ENCODE measurements at places on chromosomes 7 and 10.

DNA sequence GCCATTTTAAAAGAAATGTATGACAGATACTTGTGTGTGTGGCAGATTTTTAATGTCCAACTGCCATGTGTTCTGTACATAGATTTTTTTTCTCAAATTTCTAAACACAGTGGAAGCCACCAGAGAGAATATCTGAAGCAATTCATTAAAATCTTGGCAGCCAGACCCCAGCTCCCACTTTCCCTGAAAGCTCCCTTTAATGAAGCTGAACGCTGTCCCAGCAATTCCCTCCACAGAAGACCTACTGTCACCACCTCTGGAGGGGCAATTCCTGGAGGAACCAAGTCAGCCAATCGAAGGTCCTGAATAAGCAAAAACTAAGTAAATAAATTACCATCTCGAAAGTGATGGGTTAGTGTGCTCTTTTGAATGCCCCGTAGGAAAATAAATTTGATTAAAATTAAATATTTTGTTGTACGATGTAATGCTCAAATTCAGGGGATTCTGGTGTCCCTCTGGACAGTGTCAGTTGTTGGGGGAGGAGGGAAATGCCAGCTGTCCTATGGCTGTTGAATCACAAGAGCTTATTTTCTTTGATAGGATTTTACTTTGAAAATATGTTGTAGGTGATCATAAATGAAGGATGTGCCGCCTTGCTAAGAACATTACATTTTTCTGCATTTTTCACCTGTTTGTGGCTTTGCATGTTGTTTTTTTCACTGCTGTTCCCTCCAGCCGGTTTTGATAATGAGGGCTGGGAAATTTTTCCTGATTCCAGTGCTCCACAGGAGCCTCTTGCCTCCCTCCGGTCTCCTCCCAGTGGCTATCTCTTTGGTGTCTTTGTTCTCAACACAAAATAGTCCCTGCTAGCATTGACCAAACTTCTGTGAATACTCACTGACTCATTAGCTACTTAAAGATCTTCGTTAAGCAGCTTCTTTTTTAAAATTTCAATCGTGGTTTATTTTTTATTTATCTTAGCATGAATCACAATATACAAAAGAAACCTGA, 9.2 kb upstream of the GSAP start:
- no peak for DNase-seq

GRCh38 chr10:74012480-74012879, 14.6 kb downstream of the VCL start:
- DNase-seq: no peak

DNA sequence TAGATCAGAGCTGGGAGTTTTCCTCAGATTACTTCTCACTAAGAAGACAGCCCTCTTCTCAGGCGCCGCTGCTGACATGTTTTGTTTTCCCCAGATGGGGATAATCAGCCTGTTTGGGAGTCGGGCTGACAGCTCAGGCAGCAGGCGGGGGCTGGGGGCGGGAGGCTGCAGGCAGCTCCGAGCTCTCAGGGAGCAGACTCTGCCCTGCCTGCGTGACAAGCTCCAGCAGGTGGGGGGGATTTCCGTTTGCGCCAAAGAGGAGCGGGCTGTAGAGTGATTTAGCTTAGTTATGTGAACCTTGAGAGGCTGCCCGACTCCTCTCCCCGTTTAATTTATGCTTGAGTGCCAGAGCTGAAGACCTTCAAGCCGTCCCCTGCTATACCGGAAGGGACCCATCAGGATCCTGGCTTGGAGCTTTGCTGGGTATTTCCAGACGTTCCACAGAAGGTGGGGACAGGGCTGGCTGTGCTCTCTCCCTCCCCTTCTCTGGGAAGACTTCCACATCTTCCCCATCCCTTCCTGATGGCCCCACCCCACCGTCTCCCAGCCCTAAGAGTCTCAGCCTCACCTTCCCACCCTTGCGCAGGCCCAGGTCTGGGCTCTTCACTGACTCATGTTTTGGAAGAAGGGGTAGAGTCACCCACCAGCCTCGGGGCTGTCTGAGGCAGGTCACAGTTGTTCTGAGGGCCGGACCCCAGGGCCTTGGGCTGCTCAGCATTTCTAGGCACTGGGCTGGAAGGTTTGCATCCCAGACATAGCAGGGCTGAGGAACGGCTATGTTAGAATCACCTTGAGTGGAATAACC, 24.7 kb upstream of the ADCYAP1R1 start:
- no peak for DNase-seq

GRCh38 chr7:26880852-26881251, 16.5 kb upstream of the SKAP2 start:
- no peak for DNase-seq

- no peak for DNase-seq
Observed at GRCh38 chr7:75638594-75639070, 100.1 kb downstream of the HIP1 start.

GRCh38 chr7:221978-222715, 29.8 kb downstream of the FAM20C start:
- no peak for DNase-seq

- no peak for DNase-seq
Observed at GRCh38 chr10:106900016-106900652, 264.4 kb downstream of the SORCS1 start.

DNA sequence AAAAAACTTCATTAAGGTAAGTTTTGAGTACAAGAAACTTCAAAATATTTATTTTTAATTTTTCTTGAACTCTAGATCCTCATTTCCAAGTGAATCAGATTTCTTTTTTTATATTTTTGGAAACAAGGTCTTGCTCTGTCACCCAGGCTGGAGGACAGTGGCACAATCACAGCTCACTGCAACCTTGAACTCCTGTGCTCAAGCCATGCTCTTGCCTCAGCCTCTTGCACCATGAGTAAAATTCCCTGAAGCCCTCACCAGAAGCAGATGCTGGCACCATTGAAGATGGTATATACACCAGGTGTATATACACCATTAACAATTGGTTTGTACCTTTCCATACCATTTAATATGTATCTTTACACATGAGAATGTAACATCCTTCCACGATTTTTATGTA, 45.1 kb upstream of the ODAD2 start:
- no peak for DNase-seq

DNA sequence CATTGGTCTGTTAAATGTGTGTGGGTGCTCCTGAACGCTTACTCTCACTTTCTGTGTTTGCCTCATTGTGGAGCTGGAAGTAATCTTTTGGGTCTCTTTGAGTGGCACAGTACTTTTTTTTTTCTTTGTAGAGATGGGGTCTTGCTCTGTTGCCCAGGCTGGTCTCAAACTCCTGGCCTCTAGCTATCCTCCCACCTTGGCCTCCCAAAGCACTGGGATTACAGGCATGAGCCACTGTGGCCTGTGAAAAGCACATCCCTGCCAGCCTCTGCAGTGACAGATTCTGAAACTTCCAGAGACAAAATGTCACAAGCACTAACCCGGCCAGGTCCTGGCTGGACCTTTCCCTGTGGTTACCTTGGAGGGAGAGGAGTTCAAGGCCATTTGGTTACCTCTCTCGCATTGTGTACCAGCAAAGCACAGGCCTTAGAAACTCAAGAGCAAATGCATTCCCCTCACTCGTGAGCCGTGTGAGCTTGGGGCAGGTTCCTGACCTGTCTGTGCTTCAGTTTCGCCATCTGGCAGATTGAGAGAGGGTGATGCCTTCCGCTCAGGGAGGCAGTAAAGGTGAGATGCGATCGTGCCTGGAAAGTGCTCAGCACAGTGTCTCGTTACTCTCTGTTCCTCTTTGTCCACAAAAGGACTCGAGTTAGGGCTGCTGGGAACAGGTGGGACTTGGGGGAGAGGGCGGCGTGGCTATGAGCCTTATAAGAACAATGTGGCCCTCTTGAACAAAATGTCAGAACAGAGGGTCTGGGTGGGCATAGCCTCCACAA, 72.6 kb upstream of the SEPHS1 start:
- DNase-seq: no peak

GRCh38 chr10:58641708-58642107, 129.0 kb downstream of the BICC1 start:
- DNase-seq: no peak

DNA sequence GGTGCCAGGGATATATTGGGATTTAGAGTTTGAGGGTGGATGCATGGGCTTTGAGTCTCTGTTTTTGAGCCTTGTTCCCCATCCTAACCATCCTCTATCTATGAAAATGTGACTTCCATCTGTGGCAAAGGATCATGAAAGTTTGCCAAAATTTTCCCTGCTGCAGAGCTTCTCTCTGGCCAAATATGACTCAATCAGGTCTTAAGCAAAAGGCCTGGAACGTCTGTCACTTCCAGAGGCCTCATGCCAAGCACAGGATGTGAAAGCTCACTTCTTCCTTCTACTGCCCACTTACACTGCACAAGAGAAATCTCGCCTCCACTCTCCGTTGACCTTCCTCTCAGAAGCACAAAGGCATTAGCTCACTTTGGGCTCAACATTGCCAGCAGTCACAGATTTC, 696.9 kb upstream of the NRP1 start:
- DNase-seq: no peak

- DNase-seq: no peak
Observed at GRCh38 chr7:123484199-123484598, 50.2 kb downstream of the IQUB start.

DNA sequence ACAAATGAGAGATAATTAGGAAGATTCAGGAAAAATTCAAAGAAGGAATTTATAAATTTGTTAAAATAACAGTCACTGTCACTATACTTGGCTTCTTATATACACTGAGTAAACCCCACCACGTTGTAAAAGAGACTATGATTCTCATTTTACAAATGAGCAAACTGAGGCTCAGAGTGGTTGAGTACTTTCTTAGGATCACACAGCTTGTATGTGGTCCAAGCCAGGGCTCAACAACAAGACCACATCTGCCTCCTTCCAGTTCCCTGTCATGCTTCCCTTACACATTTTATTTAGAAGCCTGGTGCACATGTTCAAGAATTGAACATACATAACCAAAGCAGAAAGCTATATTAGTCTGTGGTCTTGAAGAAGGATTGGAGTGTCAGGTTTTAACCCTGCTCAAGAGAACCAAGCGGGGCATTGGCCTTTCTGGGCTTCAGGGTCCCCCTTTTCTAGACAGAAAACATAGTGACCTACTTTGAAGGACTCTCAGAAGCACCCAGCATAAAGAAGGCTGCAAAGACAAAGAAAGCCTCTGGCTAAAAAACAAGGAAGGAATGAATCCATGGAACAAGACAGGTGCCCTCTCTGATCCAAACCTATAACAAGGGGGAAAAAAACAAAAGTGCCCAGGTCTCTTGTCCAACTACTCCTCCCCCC, 846 bp downstream of the MRLN start:
- no peak for DNase-seq

GRCh38 chr10:129869596-129870473, 94.2 kb downstream of the EBF3 start:
- DNase-seq: no peak

GRCh38 chr7:118003476-118003875, 130.2 kb upstream of the CTTNBP2 start:
- no peak for DNase-seq

DNA sequence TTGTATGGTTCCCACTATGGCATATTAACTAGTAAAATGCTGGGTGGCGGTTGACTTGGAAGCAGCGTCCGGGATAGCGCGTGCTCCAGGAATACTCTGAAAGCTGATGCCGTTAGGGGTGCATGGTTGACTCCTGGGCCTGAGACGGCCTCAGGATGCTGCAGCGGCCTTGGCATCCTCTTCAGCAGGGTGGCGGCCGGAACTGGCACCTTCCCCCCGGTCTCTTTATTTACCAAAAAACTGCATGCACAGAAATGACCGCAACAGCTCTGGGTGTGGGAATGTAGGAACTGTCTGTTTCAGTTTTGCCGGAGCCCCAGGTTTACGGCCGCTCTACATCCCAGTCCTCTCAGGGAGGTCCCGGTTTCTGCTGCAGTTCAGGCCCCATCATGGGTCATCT, 28.8 kb downstream of the PFKP start:
- no peak for DNase-seq

DNA sequence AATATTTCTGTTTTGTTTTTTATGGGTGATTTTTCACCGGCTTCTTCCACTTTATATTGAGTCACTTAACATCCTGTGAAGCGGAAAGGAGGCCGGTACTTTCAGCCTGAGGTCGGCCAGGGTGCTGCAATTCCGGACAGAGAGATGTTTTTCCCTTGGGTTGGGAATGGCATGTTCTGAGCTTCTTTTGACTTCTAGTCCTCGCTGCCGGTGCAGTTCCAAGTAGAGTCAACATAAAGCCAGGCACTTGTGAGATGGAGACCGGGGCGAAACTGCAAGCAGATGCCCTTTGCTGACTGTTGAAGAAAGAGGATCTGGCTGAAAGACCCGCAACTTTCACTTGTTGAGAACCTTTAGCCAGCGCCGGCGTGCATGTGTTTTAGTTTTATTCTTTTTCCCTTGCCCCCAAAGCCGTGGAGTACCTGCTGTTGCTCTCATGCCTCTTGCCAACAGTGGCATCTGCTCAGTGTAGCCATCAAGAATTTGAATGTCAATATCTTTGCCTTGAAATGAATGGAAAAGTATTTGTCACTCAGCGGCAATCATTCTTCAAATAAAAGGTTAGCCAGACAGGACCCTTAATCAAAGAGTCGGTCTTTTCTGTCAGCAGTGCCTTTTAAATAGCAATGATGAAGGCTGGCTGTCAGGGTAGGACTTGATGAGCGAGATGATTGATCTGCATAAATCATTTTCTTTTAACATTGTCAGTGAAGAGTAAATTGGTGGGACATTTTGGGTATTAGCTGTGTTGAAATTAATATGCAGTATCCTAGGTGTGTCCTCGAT, 351.2 kb downstream of the LRMDA start:
- DNase-seq: no peak
